ENCODE measurements at places on chromosomes 13 and 19.
A peak's percentile ranks its signal among the peaks of the same experiment; 100 is the strongest.

- no peak for DNase-seq
Observed at GRCh38 chr19:34985249-34986022, 14.7 kb upstream of the GRAMD1A start.

- DNase-seq = no peak
Observed at GRCh38 chr19:29528350-29528945, 2.7 kb downstream of the VSTM2B start.

DNA sequence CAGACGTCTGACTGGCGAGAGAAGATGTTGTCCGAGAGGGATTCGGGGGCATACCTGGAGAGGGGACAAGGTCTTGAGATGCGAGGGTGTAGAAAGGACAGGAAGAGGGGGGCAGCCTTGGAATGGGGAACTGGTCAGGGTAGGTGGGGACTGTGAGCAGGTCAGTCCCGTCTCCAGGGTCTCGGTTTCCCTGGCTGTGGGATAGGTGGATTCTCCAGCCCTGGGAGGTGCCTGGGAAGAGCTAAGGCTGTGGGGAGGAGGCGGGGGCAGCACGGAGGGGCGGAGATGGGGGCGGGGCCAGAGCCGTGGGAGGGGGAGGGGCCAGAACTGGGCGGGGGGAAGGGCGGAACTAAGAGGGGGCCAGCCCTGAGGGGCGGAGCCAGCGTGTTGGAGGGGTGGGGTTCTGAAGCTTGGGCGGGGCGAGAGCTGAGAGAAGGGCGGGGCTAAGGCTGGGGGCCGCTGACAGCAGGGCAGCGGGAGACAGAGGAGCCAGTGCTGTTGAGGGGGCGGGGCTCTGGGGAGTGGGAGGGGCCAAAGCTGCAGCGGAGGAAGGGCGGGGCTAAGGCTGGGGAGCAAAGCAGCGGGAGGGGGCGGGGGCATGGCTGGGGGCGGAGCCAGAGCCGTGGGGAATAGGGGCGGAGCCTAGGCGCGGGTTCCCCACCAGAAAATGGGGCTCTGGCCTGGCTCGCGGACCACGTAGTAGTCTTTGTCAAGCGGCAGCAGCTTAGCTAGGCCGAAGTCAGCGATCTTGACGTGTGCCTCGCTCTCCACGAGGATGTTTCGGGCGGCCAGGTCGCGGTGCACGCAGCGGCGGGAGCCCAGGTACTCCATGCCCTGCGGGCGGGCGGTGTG lies 9.5 kb upstream of the INSL3 start:
- no peak for DNase-seq

GRCh38 chr13:112545856-112546255 lies 42.1 kb downstream of the TUBGCP3 start:
- no peak for DNase-seq

GRCh38 chr13:46377554-46377953 lies 9.5 kb downstream of the RUBCNL start:
- DNase-seq = no peak

DNA sequence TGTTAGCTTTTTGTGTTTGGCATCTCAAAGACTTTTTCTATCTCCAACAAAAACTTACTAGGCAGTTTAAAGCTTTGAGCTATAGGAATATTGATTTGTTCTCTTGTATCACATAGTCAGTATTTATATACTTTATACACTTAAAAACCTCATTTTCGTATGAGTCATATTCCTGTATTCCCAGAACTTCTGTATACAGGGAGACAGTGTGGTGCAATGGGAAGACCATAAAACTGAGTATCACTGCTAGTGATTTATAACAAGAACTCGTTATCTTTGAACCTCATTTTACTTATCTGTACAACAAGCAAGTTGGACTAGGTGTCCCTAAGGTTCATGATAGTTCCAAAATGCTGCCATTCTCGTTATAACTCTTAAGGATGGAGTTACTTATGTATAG lies 6.3 kb downstream of the GPR180 start:
- DNase-seq = no peak

GRCh38 chr19:670609-671075 lies 5.5 kb upstream of the FSTL3 start:
- DNase-seq = no peak

DNA sequence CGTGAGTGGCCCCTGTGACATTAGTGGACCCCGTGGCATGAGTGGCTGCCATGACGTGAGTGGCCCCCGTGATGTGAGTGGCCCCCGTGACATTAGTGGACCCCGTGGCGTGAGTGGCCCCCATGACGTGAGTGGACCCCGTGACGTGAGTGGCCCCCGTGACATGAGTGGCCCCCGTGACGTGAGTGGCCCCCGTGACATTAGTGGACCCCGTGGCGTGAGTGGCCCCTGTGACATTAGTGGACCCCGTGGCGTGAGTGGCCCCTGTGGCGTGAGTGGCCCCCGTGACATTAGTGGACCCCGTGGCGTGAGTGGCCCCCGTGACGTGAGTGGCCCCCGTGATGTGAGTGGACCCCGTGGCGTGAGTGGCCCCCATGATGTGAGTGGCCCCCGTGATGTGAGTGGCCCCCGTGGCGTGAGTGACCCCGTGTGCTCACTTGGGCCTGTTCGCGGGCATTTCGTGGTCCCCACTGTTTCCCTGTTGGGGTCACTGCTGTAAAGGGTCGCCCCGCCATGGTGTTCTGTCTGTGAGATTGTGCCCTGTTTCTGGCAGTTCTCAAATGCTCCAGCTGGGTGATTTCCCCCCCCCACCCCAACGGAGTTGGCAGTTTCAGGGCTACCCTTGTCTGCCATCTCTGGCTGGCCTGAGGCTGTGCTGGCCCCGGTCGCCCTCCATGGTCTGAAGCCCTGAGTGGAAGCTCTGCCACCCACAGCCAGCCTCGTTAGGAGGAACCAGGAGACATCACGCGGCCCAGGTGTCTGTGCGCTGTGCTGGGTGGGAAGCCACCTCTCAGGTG lies 64.2 kb downstream of the MCF2L start:
- DNase-seq = no peak

DNA sequence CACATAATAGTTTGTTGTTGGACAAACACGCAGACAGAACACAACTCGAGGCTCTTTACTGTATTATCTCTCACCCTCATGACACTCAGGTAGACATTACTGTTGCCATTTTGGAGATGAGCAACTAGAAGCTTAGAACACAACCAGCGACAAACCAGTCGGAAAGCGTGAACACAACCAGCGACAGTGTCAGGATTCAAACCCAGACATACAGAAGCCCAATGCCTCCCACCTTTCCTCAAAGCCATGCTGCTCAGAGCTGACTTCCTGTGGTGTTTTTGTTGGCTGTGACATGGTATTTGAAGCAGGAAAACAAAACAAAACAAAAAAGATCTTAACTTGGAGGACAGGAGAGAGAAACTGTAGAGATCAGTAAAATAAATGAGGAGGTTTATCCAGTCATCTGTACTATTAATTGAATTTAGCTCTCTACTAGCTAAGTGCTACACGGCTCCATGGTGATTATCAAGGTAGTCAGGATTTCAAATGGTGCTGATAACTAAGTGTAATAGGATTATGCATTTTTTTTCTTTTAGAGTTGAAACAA lies 92.1 kb downstream of the STARD13 start:
- no peak for DNase-seq

DNA sequence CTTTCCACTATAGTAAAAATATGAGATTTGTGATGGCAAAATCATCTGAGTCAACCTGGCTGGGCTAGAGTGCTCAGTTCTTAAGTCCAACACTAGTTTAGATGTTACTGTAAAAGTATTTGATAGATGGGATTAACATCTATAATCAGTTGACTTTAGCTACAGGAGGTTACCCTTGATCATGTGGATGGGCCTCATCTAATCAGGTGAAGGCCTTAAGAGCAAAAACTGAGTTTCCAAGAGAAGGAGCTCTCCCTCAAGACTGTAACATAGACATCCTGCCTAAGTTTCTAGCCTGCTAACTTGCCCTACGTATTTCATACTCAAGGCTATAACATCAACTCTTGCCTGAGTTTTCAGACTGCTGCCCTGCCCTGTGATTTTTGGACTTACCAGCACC lies 132.8 kb downstream of the ENOX1 start:
- DNase-seq = no peak

- DNase-seq = no peak
Observed at GRCh38 chr13:112680741-112681360, 9.0 kb upstream of the ATP11A start.

DNA sequence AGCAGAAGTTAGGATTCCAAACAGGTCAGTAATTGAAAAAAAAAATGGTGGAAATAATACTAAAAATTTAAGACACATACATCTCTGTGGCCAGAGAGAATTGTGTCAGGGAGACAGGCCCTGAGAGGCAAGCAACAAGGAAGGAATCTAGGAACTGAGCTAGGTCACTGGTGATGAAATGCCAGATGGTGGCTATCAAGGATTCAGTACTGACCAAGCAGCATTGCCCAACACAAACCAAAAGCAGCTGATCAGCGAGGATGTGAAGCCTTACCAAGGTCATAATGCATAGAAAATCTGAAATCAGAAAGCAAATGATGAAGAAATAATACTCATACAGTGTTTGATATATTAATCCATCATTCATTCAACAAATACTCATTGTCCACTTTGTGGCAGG lies 905.0 kb downstream of the GPC5 start:
- no peak for DNase-seq

GRCh38 chr13:94263038-94263437 lies 216.4 kb downstream of the DCT start:
- DNase-seq = no peak

DNA sequence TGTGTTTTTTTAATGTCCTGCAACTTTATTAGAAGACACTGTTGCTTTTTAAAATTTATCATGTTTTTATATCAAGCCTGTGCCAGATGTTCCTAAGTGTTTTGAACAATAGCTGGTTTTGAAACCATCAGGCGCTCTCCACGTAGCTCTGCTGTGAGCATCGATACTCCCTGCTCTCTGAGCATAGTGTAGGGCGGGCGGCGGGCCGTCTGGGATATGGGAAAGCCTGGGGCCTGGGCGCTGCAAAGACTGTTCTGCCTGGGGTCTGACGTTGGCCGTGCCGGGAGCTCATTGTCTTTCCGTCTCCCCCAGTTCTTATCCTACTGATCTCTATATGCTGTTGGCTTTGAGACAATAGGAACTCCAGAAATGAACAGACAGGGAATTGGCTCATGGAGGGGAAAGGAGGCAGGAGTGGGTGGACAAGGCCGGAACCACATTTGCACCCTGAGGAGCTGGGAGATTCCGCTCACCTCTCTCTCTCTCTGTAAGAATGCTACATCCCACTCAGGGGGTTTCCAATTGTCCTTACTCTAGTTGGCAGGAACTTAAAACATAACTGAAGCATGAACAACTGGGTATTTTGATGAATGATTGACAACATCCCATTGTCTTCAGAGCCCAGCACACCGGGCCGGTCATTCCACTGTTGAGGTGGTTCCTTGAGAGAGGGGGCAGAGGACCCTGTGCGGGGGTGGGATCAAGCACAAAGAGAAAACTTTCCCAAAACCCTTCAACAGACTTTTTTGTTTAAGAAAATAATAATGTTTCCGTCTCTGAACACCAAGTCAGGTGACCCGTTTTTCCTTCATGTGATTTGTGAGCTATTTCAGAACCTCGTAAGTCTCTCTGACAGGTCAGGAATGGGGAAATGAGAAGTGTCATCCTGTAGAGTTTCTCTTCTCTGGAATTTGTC lies 64.7 kb downstream of the COL4A2 start:
- no peak for DNase-seq

- no peak for DNase-seq
Observed at GRCh38 chr13:61415058-61415721, 459 bp downstream of the PCDH20 start.

GRCh38 chr13:59531571-59532091 lies 632.1 kb downstream of the DIAPH3 start:
- DNase-seq = peak; percentile 4

- no peak for DNase-seq
Observed at GRCh38 chr13:50390503-50391248, 375.4 kb downstream of the KCNRG start.

- DNase-seq = no peak
Observed at GRCh38 chr13:91647361-91647990, 249.1 kb downstream of the GPC5 start.

GRCh38 chr13:68066879-68067513 lies 836.9 kb upstream of the PCDH9 start:
- DNase-seq = no peak

GRCh38 chr19:55028757-55029156 lies 9.3 kb downstream of the GP6 start:
- no peak for DNase-seq

DNA sequence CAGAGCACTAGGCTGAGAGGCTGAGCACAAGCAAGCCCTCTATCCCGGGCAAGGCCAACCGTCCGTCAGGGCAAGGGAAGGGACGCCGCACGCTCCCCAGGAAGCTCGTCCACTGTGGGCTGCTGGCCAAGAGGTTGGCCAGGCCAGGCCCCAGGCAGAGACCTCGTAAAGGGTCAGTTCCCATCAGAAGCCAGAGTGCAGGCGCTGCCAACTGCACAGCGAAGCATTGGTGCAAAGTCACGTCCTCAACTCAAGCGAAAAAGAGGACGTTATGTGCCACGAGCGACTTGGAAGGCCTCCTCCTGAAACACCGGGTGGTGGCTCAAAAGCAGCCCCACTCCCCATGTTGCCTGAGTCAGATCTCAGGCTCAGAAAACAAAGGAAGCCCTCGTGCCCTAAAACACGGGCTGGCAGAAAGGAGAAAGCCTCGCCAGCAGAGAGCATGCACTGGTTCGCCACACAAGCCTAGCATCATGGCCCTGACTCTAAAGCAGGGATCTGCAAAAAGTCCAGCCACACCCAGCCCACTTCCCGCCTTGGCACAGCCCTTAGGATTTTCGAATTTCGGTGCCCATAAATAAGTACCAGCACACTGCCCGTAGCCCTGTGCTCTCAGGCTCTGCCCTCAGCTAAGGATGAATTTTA lies 4.7 kb downstream of the AKAP8 start:
- DNase-seq = no peak

Data from central memory CD4-positive, alpha-beta T cell (primary cell).